Hindlimb muscle (tissue), 1 donor: ENCODE measurements at places on chromosomes 12 and 14. TPM values are rescaled to one million over a fixed set of nuclear protein-coding genes. Genes with fewer than 3 reads are reported as not detected.

PTPRQ gene
- 1.5 TPM for polyA plus RNA-seq

TDG gene
- 27.9 TPM for polyA plus RNA-seq

APOF gene
- not detected for polyA plus RNA-seq

LPAR5 gene
- polyA plus RNA-seq, result 2.4 TPM

LTBR gene
- polyA plus RNA-seq, result 53.9 TPM

ERBB3 gene
- 212 TPM for polyA plus RNA-seq

ASB2 gene
- 31.7 TPM for polyA plus RNA-seq

IAPP gene
- not detected for polyA plus RNA-seq

CCDC197 gene
- 0.32 TPM for polyA plus RNA-seq

TRMT5 gene
- 18.5 TPM for polyA plus RNA-seq

BMP4 gene
- polyA plus RNA-seq, result 13.7 TPM

RNFT2 gene
- 1.1 TPM for polyA plus RNA-seq

DICER1 gene
- 41.6 TPM for polyA plus RNA-seq

OR4K2 gene
- polyA plus RNA-seq, result not detected

WSB2 gene
- 60.0 TPM for polyA plus RNA-seq

SSTR1 gene
- 0.04 TPM for polyA plus RNA-seq

PRICKLE1 gene
- polyA plus RNA-seq, result 29.3 TPM

RD3L gene
- polyA plus RNA-seq, result not detected

PPP1R3E gene
- polyA plus RNA-seq, result 16.8 TPM

ACSM4 gene
- polyA plus RNA-seq, result not detected

HCAR2 gene
- polyA plus RNA-seq, result 0.67 TPM

SERPINA12 gene
- polyA plus RNA-seq, result not detected

SLC35E3 gene
- polyA plus RNA-seq, result 18.5 TPM

YBX3 gene
- polyA plus RNA-seq, result 1,103 TPM

GNPNAT1 gene
- 11.9 TPM for polyA plus RNA-seq

TAS2R19 gene
- 1.3 TPM for polyA plus RNA-seq

KRT78 gene
- not detected for polyA plus RNA-seq

GPR68 gene
- 0.75 TPM for polyA plus RNA-seq

CACNA1C gene
- polyA plus RNA-seq, result 3.4 TPM

SLC39A2 gene
- polyA plus RNA-seq, result not detected

BICDL1 gene
- polyA plus RNA-seq, result 3.6 TPM

SERPINA3 gene
- not detected for polyA plus RNA-seq

TAS2R43 gene
- polyA plus RNA-seq, result 0.27 TPM

TMEM260 gene
- polyA plus RNA-seq, result 12.4 TPM

CACNA2D4 gene
- 3.3 TPM for polyA plus RNA-seq

IFI27L1 gene
- 11.6 TPM for polyA plus RNA-seq

AACS gene
- polyA plus RNA-seq, result 29.2 TPM

CCDC175 gene
- not detected for polyA plus RNA-seq

CDKN3 gene
- polyA plus RNA-seq, result 20.2 TPM

NEK9 gene
- 90.4 TPM for polyA plus RNA-seq

TTC6 gene
- 0.36 TPM for polyA plus RNA-seq

IRAK3 gene
- polyA plus RNA-seq, result 5.9 TPM

HVCN1 gene
- polyA plus RNA-seq, result 4.4 TPM

CCDC85C gene
- 4.1 TPM for polyA plus RNA-seq

TMPRSS12 gene
- 0.18 TPM for polyA plus RNA-seq

CPNE8 gene
- polyA plus RNA-seq, result 7.2 TPM

IFNG-AS1 gene
- 0.72 TPM for polyA plus RNA-seq

RIMBP2 gene
- 0.75 TPM for polyA plus RNA-seq

HHIPL1 gene
- 1.5 TPM for polyA plus RNA-seq

DPPA3 gene
- not detected for polyA plus RNA-seq

VRTN gene
- polyA plus RNA-seq, result not detected

PIWIL1 gene
- polyA plus RNA-seq, result 0.09 TPM

ADAM21 gene
- polyA plus RNA-seq, result 0.40 TPM

CLEC1B gene
- not detected for polyA plus RNA-seq

LRRC9 gene
- polyA plus RNA-seq, result 0.34 TPM

CEBPE gene
- polyA plus RNA-seq, result not detected

DPF3 gene
- 4.5 TPM for polyA plus RNA-seq
